ENCODE measurements at places on chromosomes 2 and 18. TPM values are rescaled to one million over a fixed set of nuclear protein-coding genes. Genes with fewer than 3 reads are reported as not detected.

The DUSP2 gene
- total RNA-seq: 0.89 TPM

The ALMS1 gene
- total RNA-seq: 30.1 TPM

The SERPINB13 gene
- total RNA-seq: not detected

The SMPD4 gene
- total RNA-seq: 44.6 TPM

The MAPRE3 gene
- 75.9 TPM for total RNA-seq

The NEU2 gene
- total RNA-seq: not detected

The DLGAP1 gene
- total RNA-seq: 7.9 TPM

The TSHZ1 gene
- total RNA-seq: 10.6 TPM

The ATP6V1B1 gene
- 3.0 TPM for total RNA-seq

The KCNJ3 gene
- 3.3 TPM for total RNA-seq

The CHRND gene
- total RNA-seq: 0.09 TPM

The HOXD13 gene
- total RNA-seq: not detected

The TUBA3E gene
- total RNA-seq: not detected

The DGUOK gene
- 68.9 TPM for total RNA-seq

The GKN2 gene
- total RNA-seq: not detected

The USP14 gene
- 18.4 TPM for total RNA-seq

The REG3G gene
- not detected for total RNA-seq

The ADGRF3 gene
- 0.11 TPM for total RNA-seq

The HMSD gene
- 0.14 TPM for total RNA-seq

The DUSP19 gene
- total RNA-seq: 2.0 TPM

The SLC8A1 gene
- 492 TPM for total RNA-seq

The CPS1 gene
- 139 TPM for total RNA-seq

The SELENOI gene
- total RNA-seq: 13.7 TPM

The EFHD1 gene
- total RNA-seq: 8.0 TPM

The CHRNA1 gene
- 1.1 TPM for total RNA-seq

The RUFY4 gene
- not detected for total RNA-seq

The MOCOS gene
- 0.85 TPM for total RNA-seq

The SLC9A4 gene
- total RNA-seq: not detected

The INO80D gene
- total RNA-seq: 3.7 TPM

The TUBB8B gene
- total RNA-seq: not detected

The SLC30A3 gene
- total RNA-seq: 75.1 TPM

The NOTO gene
- total RNA-seq: not detected

The TNS1 gene
- total RNA-seq: 45.0 TPM

The ZNF892 gene
- 7.3 TPM for total RNA-seq

The MRO gene
- not detected for total RNA-seq

The CCDC68 gene
- 1.3 TPM for total RNA-seq

The SCN9A gene
- total RNA-seq: 1.4 TPM

The LYPD6B gene
- 3.9 TPM for total RNA-seq

The RIT2 gene
- total RNA-seq: not detected

The TFPI gene
- 9.3 TPM for total RNA-seq

The RND3 gene
- total RNA-seq: 3.0 TPM

The LINC00305 gene
- 0.21 TPM for total RNA-seq

The SPAST gene
- 23.0 TPM for total RNA-seq

The ZBTB7C gene
- 6.2 TPM for total RNA-seq

The KRTCAP3 gene
- total RNA-seq: 1.3 TPM

The KCNK3 gene
- total RNA-seq: 2.9 TPM

The REG3A gene
- 0.30 TPM for total RNA-seq

The MORN2 gene
- total RNA-seq: 17.8 TPM

The NGEF gene
- total RNA-seq: 2.1 TPM

The ATOH8 gene
- 10.6 TPM for total RNA-seq

The IL36B gene
- total RNA-seq: not detected

The LIPG gene
- 1.5 TPM for total RNA-seq

The REEP1 gene
- total RNA-seq: 14.6 TPM

The HOXD3 gene
- total RNA-seq: 0.12 TPM
